Astrocyte (in vitro differentiated cells and primary cell): ENCODE measurements at places on chromosomes 4 and X. TPM values are rescaled to one million over a fixed set of nuclear protein-coding genes. Genes with fewer than 3 reads are reported as not detected.

- DNase-seq, result no peak
Measured at GRCh38 chrX:53075011-53075410, 7.2 kb upstream of the TSPYL2 start.

DNA sequence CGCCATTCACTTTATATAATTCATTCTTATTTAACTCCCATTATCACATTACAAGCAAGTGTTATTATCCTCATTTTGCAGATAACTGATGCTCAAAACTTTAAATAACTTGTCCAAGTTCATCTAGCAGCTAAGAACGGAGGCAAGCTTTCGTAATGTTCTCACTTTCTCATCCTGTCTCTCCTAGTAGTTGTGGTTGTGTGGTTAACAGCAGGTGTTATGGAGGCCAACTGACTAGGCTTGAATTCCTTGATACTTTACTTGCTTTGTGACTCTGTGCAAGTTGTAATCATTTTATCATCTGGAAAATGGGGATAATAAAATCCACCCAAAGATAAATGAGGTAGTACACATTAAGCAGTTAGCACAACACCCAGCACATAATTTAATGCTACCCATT lies 109.9 kb upstream of the PTPN13 start:
- DNase-seq, result peak; percentile 33

- peak; percentile 4 for DNase-seq
Measured at GRCh38 chr4:89868999-89869589, 25.6 kb upstream of the MMRN1 start.

DNA sequence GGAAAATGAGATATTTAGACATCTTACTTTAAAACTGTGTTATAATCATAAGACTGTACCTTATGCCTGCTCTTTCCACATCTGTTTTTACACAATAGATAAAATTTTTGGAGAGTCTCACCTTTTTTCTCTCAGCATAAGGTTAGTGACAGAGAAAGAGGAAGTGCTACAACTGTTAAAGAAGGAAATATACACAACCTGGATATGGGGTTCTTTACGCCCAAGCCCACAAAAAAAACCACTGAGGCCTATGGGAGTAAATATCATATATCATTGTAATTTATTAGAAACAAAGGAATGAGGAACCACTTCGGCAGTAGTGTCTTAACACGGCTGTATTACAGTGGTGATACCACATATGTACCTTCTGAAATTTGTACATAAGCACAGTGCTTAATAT lies 265.9 kb upstream of the GK2 start:
- no peak for DNase-seq

The FAM9B gene
- total RNA-seq, result not detected in 2 replicates

The WAS gene
- total RNA-seq, result 0.75 and 1.1 TPM in 2 replicates

DNA sequence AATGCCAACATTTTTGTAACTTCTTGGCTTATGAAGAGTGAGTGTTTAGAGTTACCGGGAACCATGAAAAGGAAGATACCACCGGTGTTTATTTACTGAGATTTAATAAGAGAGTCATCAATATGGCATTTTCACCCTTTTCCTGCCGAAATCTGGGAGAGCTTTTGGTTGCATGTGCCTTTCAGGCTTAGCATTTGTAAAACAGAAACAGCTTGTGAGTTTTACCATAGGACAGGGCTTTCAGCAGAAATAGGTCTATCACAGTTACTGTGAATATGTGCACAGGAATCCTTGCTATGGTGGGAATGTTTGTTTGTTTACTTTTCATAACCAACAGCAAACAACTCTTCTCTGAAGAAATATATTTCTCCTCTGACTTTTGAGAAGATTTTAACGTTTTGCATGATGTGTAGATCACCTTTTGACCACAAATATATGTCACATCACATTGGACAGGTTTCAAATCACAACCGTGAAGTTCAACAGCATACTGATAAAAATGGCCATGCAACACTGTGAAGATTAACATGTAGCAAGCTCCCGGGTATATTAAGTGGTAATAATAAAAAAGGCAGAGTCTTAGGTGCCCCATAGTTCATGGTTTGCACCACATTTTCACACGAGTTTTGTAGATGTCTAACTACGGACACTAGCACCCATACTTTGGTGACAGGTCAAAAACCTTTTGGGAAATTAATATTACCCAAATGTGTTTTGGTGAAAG lies 21.3 kb downstream of the ARHGAP24 start:
- DNase-seq, result peak; percentile 47

The PDCL2 gene
- not detected in 2 replicates for total RNA-seq

- DNase-seq, result peak; percentile 98
Measured at GRCh38 chr4:139988863-139989765, 164.9 kb downstream of the MAML3 start.

DNA sequence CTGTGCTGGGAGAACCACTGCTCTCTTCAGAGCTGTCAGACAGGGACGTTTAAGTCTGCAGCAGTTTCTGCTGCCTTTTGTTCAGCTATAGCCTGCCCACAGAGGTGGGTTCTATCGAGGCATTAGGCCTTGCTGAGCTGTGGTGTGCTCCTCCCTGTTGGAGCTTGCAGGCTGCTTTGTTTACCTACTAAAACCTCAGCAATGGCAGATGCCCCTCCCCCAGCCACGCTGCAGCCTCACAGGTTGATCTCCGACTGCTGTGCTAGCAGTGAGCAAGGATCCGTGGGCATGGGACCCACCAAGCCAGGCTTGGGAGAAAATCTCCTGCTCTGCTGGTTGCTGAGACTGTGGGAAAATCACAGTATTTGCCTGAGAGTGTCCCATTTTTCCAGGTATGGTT lies 133.8 kb upstream of the UBQLN2 start:
- DNase-seq, result no peak

GRCh38 chr4:2791518-2792395 lies 1.1 kb upstream of the SH3BP2 start:
- DNase-seq, result no peak

The MAGIX gene
- 0.96 and 1.2 TPM in 2 replicates for total RNA-seq

The SCD5 gene
- total RNA-seq, result 61.7 and 63.1 TPM in 2 replicates

DNA sequence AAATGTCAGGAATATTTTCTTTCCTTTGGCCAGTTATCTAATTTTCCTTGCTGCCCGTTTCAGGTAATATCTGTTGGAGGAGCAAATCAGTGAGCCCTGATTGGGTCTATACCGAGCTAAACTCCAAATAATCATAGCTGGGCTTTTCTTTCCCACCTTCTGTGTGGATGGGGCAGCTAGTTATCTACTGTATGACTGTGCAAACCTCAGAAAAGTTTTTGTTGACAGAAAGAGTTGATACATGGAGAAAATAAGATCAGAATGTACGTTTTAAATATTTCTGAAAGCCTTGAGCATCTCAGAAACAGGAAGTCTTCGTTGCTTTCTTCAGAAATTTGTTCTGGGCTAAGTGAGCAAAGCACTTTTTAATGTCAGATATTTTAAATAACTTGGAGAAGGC lies 6.2 kb upstream of the CXCL5 start:
- no peak for DNase-seq

DNA sequence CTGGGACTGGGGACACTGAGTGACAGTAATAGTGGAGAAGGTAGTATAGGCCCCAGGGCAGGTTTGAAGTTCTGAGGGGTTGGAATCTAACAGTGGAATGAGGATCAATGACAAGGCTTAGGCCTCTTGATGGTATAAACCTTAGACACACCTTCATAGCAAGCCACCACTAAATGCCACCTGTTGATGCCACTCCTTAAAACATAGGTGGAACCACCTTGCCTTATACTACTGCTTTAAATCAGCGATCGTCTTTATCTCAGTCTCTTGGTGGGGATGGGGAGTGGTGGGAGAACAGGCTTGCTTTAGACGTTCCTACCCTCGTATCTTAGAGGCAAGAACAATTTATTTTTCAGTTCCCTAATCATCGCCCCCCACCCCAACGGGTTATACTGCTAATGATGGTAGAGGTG lies 1.2 kb downstream of the RAB33B start:
- no peak for DNase-seq

- DNase-seq, result no peak
Measured at GRCh38 chr4:13766761-13767540, 139.4 kb upstream of the BOD1L1 start.

The GLUD2 gene
- 0.53 and 0.66 TPM in 2 replicates for total RNA-seq

GRCh38 chr4:75527482-75527881 lies 13.2 kb downstream of the THAP6 start:
- no peak for DNase-seq

- peak; percentile 78 for DNase-seq
Measured at GRCh38 chr4:86977621-86978184, 42.9 kb downstream of the AFF1 start.

GRCh38 chrX:16119353-16120220 lies 3.8 kb upstream of the GRPR start:
- DNase-seq, result no peak

The ITGB1BP2 gene
- 2.0 and 3.2 TPM in 2 replicates for total RNA-seq

The MAGEB17 gene
- not detected in 2 replicates for total RNA-seq

The MAGEC2 gene
- not detected in 2 replicates for total RNA-seq

- peak; percentile 19 for DNase-seq
Measured at GRCh38 chrX:18410038-18410437, 15.4 kb upstream of the CDKL5 start.

- no peak for DNase-seq
Measured at GRCh38 chr4:17934286-17934685, 87.3 kb downstream of the LCORL start.

- peak; percentile 39 for DNase-seq
Measured at GRCh38 chrX:15751155-15751819, 13.2 kb downstream of the CA5B start.

GRCh38 chrX:39899856-39900776 lies 197.6 kb downstream of the BCOR start:
- no peak for DNase-seq

The SMIM10 gene
- 1.2 and 1.3 TPM in 2 replicates for total RNA-seq

- no peak for DNase-seq
Measured at GRCh38 chr4:7719354-7720174, 220.1 kb downstream of the AFAP1 start.

- DNase-seq, result no peak
Measured at GRCh38 chr4:1193206-1194009, 21.0 kb upstream of the SPON2 start.

The CLNK gene
- total RNA-seq, result not detected in 2 replicates

The CTAG1A gene
- not detected in 2 replicates for total RNA-seq

- DNase-seq, result no peak
Measured at GRCh38 chrX:20037186-20037585, 46.3 kb upstream of the BCLAF3 start.

DNA sequence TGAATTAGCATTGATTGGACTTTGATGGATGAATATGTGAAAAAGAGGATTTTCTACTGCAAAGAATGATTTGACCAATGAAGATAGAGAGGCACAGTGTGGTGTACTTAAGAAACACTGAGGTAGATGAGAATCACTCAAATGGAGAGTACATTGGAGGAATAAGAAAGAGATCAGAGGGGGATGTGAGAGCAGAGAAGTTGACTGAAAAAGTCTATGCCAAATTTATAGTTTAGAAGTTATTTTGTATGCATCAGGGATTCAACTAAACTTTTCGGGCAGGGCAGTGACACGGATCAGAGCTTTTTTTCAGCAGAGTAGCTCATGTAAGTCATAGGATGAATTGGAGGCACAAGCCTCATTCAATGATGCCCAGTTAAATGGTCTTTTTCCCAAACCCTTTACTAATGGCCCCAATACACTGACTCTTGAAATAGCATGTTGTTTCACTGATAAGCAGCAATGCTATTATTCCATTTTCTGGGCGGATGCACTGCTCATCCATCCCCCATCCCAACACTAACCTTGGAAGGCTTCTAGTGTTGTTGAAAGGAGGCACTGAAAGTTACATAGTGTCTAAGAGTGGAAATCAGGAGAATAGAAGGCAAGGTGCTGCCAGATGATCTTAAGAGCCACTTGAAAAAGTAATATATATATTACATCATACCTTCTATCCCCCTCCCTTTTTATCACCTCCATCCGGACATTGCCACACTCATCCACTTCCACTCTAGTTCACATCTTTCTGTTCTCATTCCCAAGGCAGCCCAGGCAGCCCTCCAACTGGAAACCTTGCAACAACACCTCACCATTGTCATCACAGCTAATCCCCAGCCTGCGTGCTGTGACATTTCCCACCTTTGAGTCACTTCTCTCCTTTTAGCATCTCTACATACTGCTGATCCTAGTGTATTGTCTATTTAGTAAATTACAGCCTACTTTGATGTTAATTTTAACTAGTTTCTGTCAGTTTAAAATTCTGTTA lies 46.1 kb downstream of the ARHGAP24 start:
- no peak for DNase-seq

GRCh38 chr4:78732332-78733104 lies 43.6 kb upstream of the BMP2K start:
- no peak for DNase-seq

The TRMT10A gene
- total RNA-seq, result 9.6 and 11.8 TPM in 2 replicates

The CTAG2 gene
- not detected in 2 replicates for total RNA-seq

GRCh38 chrX:126065901-126066660 lies 100.0 kb downstream of the DCAF12L2 start:
- DNase-seq, result no peak

The MAGEH1 gene
- total RNA-seq, result 15.1 and 15.4 TPM in 2 replicates

DNA sequence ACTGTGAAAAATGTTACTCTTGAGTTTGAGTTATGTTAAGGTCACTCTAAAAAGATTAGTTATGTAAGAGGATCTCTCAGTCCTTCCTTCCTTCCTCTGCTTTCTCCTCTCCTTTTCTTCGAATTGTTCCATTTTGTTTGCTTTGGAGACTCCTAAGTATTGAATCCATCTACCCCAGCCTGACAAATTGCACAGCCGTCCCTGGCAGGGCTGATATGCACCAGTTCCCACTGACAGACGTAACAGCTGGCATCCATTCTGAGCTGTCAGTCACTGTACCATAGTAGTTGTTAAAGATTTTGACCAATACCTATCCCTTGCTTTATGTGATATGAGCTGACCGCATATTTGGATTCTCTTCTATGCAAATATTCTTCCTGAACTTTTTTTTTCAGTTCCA lies 210.7 kb upstream of the IGFBP7 start:
- no peak for DNase-seq

The MAP7D2 gene
- 1.2 and 1.3 TPM in 2 replicates for total RNA-seq

- DNase-seq, result no peak
Measured at GRCh38 chr4:42225286-42225685, 72.8 kb upstream of the BEND4 start.

The XK gene
- total RNA-seq, result 0.17 and 0.25 TPM in 2 replicates
